Frontal cortex (tissue), 4 donors: ENCODE measurements at places on chromosomes 6 and 20.

- DNase-seq, result no peak
Measured at GRCh38 chr6:30573113-30573512, 1.9 kb downstream of the ABCF1 start.

DNA sequence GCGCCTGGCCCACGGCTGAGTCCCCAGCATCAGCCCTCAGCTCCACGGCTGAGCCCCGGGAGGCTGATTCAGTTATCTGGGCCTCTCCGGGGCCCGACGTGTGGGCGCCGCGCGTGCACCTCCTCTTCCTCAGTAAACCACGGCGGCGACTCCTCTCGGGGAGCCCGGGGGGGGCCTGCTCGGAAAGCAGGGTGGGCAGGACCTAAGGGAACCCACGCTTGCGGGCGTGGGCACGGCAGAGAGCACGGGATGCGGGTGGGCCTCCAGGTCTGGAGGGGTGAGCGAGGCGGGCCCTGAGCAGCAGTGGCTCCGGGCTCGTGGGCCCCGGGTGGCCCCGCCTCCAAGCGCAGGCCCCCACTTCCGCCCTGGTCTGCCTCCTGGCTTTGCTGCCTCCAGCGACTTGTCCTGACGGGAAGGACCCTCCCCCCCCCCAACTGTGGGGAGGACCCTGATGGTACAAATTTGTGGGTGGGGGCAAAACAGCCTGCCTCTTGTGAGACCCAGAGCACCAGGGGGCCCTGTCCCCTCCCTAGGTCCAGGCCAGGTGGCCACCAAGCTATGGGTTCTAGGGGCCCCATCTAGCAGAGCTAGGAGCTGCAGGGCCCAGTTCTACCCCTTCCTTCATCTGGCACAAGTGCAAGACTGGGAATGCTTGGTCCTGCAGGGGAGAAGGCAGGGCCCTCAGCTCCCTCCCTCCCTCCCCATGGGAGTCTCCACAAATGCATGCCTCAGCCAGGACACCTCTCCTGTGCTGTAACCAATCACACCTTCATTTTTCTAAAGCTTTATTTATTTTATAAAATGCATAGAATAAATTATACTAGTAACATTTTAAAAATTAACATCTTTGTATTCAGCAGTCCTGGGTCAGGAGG, 16.9 kb downstream of the UCKL1 start:
- DNase-seq, result no peak

- no peak for DNase-seq
Measured at GRCh38 chr6:31163922-31164321, 5.5 kb downstream of the TCF19 start.

DNA sequence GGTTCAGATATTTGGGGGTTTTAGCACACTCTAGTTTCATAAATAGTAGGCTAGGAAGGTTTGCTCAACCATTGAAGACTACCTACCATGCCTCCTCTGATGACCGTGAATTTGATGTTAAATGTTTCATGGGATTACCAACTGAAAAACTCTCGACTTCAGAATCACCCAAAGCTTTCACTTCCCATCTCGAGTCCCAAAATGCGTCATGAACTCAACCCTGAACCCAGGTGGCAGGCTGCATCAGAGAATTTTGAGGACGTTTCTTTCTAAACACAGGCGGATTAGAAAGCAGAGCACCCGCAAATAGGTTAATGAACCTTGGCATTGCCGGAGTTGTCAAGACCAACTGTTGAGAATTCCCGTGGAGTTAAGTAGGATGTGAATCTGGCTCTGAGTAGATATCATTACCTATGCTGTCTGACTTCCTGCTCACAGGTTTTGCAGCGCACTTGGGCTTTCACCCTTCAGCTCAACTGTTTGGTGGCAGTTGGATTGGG, 98.4 kb upstream of the ADTRP start:
- DNase-seq, result no peak

GRCh38 chr20:16283978-16284377, 289.3 kb downstream of the KIF16B start:
- DNase-seq, result no peak

- DNase-seq, result no peak
Measured at GRCh38 chr6:159082039-159082815, 37.4 kb upstream of the TAGAP start.

DNA sequence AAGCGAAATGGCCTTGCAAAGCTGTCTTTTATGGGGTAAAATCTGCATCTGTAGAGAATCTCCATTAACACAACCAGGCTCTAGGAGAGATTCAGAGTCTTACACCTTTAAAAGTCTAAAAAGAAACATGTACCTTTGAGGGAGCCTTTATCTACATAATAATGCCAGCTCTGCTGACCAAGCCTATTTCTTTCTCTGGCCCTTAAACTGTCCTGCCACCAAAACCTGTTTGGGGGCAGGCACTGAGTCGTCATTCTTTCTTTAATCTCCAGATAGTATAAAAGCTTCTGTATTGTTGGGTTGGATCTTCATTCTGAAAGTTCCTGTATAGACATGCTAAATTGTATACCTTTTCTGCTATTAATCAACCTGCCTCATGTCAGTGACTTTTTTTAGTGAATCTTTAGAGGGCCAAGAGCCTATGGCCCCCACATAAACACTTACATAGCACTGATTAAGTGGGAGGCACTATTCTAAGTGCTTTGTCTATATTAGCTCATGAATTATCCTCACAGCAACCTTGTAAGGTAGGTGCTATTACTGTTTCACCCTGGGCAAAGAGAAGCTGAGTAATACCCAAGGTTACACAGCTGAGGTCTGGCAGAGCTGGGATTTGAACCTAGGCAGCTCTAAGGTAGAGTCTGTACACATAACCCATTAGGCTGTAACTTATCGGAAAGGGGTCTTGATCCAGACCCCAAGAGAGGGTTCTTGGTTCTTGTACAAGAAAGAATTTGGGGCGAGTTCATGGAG, 232.3 kb upstream of the DTNBP1 start:
- DNase-seq, result no peak

DNA sequence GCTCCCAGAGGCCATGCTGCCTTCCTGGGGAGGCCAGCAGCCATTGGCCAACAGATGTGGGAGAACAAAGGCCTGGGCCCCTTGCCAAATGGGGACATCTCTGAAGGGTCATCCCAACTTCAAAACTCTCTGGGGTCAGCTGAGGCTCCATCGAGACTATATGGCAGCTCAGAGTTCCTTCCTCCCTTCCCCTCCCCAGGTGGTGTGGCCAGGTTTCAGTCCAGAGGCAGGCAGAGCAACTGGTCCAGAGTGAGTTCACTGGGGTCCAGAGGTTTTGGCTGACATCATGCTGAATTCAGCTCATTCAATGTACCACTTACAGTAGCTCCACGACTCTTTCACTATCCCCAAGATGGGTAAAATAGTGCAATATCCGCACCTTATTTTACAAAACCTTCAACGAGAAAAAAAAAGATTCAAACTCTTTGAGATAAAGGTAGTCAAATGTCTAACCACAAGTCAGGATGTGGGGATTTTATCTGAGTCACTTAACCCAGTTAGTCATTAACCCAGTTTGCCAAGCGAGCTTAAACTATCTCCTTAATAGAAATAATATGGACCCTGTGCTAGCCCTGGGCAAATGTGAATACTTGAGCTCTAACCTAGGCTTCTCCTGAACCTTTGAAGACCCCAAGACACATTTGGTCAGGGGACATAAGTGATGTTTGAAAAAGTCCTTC, 108.4 kb upstream of the PLEKHG1 start:
- DNase-seq, result no peak

GRCh38 chr20:2059411-2059810, 42.2 kb upstream of the STK35 start:
- no peak for DNase-seq
